Mesenchymal stem cell (in vitro differentiated cells and primary cell): ENCODE measurements at places on chromosomes 4 and X.

GRCh38 chr4:183335369-183335940, 13.2 kb upstream of the CLDN24 start:
- peak; percentile 91 for DNase-seq

- no peak for DNase-seq
Measured at GRCh38 chrX:141903400-141904155, at the start of gene MAGEC1. TSS of gene MAGEC1 (plus strand) at chrX:141903894. CDS start at chrX:141905073, 1,179 bp downstream.

DNA sequence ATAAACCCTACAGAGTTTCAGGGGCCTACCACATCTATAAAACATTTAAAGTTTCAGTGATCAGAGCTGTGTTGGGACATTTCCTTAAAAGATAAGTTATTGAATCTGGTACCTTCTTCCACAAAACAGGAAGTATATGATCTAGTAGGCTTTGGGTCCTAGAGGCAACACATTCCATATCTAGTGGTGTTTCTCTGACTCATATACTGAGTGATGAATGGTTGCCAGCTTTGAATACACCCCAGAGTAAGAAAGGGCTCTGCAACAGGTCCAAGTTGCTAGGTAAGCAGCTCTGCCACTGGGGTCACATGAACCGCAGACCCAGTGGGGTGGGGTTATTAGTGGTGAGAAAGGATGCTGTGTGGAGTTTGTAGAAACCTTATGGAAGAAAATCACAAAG, 32.4 kb upstream of the BLTP1 start:
- DNase-seq = no peak

DNA sequence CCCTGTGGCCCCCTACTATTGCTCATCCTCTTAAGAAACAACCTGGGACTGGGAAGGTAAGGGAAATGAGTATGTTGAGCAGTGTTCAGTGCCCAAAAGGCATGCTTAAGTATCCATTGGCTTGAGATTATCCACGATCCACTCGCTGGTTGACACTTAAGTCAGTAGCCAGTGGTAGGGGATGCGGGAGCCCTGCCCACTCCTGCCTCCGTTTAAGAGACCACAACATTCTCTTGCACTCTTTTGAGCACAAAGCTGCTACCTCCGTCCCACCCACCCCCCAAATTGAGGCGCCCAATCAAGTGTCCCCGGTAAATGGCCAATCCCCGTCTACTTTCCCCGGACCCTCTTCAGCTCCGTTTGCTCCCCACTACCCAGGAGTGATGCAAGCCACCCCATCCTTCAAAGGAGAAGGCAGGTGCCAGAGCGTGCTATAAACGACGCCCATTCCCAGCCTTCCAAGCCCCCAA, 25.0 kb downstream of the UTP14A start:
- no peak for DNase-seq

DNA sequence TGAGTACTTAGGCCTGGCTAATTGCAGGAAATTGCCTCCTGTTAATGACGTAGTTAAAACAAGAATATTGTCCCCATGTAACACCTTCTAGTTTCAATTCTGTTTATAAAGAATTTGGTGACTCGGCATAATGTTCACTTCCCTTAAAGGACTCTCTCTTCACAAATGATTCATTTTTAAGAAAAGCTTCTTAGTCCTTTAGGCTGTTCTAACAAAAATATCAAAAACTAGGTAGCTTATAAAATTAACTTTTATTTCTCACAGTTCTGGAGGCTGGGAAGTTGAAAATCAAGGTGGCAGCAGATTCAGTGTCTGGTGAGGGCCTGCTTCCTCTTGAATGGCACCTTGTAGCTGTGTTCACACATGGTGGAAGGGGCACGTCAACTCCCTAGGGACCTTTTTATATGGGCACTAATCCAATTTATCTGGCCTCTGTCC, 23.8 kb downstream of the COL25A1 start:
- DNase-seq = peak; percentile 7

- peak; percentile 66 for DNase-seq
Measured at GRCh38 chrX:102712981-102713625, 855 bp downstream of the GPRASP2 start.

- DNase-seq = no peak
Measured at GRCh38 chr4:128604840-128605239, 204.7 kb upstream of the JADE1 start.

GRCh38 chr4:183533698-183534097, 28.8 kb downstream of the ING2 start:
- DNase-seq = no peak

GRCh38 chr4:7513671-7514070, 78.9 kb upstream of the PSAPL1 start:
- peak; percentile 74 for DNase-seq

- no peak for DNase-seq
Measured at GRCh38 chr4:127080141-127080540, 552.6 kb upstream of the INTU start.

- DNase-seq = no peak
Measured at GRCh38 chr4:22637306-22637705, 55.4 kb upstream of the GBA3 start.
